ENCODE measurements at places on chromosomes 3 and 15.

- DNase-seq = peak; percentile 18
Observed at GRCh38 chr3:157429708-157430107, 6.9 kb upstream of the PTX3 start.

DNA sequence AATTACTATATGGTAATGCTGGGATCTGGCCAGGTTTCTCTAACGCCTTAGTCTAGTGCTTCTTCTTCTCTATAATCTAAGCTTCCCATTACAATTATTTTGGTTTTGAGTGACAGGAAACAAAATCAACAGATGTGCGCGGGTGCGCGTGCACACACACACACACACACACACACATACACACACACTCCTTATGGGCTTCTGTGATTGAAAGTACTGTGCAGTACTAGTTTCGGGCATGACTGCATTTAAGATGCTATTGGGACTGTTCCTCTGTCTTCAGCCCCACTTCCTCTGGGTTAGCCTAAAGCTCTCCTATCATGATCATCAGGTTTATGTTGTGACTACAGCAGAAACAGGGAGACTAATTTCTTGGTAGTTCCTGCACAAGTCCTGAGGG lies 32.2 kb downstream of the EPHB1 start:
- DNase-seq = no peak

DNA sequence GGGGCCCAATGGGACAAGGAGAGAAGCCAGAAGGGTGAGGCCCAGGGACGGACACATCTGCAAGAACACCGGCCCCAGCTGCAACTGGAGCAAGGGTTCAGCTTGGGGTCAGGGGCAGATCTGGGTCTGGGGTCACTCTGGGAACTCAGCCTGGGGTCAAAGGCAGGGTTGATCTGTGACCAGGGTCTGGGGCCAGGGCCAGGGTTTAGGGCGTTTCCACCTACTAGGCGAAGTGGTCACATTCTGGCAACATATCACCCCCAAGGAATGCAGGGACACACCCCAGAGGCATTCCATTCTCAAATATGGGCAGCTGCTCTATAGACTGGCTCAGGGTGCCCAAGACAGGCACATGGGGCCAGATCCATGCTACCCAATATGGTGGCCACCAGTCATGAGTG lies 9.0 kb downstream of the UROC1 start:
- no peak for DNase-seq

- DNase-seq = no peak
Observed at GRCh38 chr3:183339461-183340086, 86.5 kb downstream of the B3GNT5 start.

DNA sequence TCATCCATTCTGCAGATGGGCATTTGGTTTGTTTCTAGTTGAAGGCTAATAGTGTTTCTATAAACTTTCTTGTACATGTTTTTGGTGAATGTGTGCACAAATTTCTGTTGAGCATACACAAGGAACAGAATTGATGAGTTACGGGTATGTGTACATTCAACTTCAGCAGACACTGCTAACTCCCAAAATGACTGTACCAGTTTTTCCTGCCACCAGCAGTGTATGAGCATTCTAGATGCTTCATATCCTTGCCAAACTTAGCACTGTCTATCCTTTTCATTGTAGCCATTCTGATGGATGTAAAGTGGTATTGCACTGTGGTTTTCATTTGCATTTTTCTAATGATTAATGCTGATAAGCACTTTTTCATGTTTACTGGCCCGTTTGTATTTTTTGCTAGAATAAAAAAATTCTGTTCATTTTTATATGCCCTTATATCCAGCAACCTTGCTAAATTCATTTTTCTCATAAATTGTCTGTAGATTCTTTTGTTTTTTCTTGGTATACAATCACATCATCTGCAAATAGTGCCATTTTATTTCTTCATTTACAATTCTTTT lies 110.2 kb downstream of the ATP1B3 start:
- no peak for DNase-seq

GRCh38 chr15:81921163-81921562 lies 124.7 kb downstream of the MEX3B start:
- DNase-seq = no peak

DNA sequence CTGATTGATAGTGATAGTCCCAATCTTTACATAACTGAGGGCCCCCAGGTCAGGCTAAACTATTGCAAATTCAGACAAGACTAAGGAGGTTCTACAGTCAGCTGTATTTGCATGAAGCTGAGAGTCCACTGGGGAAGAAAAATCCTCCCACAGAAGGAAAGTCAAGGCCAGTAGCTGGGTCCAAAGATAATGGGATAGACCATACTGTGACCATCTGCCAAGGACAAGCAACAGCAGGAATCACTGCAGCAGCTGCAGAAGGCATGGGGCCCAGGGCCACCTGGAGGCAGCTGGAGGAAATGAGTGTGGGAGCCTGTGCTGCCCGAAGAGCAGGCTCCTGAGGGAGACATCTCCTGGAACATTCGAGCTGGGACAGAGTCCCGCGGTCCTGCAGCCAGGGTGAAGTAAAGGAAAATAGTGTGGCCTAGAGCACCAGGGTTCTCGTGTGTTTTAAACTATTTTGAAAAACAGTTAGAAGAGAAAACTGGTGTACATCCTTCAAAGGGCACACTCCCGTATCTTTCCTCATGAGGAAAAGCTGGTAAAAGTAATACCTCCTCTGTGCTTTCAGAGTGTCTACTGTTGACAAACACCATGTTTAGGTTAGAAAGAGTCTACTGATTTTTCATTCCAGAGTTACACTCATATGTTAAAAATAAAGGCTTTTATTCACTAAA lies 13.2 kb upstream of the TMEM212 start:
- DNase-seq = peak; percentile 62

DNA sequence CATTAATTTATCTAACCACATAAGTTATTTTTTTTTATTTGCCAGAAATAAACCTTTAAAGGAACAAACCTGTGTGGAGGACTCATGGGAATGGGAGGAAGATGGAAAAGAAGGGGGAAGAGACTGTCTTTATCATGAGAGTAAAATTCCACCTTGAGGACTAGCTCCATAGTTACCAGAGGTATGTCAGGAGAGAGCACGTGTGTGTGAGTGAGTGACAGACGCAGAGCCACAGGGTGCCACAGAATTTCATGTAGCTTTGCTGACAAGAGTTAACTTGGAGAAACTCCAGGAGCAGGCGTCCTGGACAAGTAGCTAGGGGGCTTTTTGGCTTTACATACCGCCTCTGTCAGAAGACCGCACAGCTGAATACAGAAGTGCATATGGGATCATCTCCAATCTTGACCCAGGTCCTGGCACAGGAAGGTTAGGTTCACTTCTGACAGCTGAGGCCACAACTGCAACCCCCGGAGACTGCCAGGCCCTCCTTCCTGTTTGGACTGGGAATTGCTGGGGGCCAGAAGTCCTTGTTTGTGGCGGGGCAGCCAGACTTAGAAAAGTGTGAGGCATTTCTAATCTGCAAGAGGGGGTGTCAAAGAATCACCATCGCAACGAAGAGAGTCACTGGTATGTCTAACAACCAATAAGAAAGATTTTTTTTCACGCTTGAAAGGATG lies 197.8 kb upstream of the TPM1 start:
- DNase-seq = no peak

GRCh38 chr15:82730022-82730530 lies 20.4 kb upstream of the AP3B2 start:
- no peak for DNase-seq

- DNase-seq = no peak
Observed at GRCh38 chr3:138025553-138025952, 15.6 kb downstream of the CLDN18 start.

GRCh38 chr3:130826516-130827182 lies 67.2 kb upstream of the ATP2C1 start:
- DNase-seq = no peak

- no peak for DNase-seq
Observed at GRCh38 chr3:69735893-69736292, 3.4 kb upstream of the MITF start.

DNA sequence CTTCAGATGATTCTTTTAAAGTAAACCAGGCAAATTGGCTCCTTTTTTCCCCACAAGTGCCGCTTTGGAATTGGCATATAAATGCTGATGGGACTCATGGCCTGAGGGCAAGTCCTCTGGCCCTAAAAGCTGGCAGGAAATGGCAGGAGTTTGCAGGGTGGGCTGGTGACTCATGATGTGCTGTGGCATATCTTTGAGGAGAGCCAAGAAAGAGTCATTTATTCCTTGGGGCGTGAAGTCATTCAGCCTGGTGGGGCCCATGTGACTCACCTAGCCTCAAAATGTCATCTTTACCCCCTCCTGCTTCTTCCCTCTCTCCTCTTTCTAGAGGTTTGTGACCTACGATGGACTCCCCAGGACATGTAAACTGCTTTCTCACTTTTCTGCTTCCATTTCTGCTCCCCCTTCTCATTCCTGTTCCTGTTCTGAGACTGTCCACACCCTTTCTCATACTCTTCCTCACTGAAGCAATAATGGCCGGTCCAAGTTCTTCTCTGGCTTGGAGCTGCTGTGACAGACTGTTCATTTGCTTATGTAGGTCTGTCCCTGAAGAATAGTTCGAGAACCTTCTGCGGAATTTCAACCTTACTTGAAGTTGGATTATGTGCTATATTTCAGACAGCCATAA lies 326.1 kb downstream of the SATB1 start:
- peak; percentile 81 for DNase-seq

DNA sequence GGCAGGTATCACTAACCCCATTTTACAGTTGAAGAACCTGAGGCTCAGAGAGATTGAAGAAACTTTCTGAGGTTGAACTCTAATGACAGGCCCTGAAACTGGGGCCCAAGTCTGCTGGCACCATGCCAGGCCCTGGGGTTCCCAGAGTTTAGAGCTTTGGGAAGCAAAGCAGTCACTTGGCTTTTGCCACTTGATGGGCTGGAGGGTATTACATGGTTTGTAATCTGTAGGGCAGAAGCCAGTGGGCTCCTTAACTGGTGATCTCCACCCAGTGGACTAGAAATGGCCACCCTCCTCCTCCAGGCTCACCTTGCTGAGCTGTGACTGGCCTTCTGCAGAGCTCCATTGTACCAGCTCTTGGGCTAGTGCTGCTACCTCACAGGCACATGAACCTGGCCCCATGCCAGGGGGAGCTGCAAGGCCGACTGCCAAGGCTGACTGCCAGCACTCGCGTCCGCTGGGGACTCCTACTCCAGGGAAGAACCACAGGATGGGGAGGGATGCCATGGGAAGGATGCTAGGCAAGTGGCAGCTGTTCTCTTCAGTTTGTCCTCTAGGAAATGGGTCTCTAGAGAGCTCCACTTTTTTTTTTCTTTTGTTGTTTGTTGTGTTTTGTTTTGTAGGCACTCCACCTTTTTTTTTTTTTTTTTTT lies 104.8 kb downstream of the ETFA start:
- DNase-seq = no peak

DNA sequence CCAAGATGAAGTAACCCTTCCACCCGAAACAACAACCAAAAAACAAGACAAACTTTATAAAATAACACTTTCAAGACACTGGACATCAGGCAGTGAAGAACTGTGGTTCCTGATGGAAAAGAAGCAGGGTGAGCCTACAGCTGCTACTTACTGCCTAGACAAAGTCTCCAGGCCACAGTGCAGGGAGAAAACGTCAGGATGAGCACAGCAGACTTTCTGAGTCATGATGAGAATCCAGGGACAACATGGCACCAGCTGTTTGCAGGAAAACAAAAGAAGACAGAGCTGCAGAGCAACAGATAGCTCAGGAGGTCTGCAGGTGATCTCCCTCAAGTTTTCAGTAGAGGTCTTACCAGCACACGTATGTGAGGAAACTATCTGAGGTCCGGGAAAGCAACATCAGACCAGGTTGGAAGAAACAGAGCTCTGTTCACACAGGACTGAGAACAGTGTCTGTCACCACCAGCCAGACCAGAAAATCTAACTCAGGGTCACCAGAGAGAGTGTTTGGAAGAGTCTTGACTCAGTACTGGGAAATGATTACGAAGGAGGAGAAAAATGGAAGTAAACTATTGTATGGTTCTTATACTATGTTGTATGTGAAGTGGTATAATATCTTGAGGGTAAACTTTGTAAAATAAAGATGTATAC lies 108.9 kb downstream of the ANO10 start:
- no peak for DNase-seq

- DNase-seq = peak; percentile 14
Observed at GRCh38 chr15:58362262-58362922, 69.4 kb upstream of the LIPC start.

- DNase-seq = no peak
Observed at GRCh38 chr15:81279621-81280485, 44.1 kb downstream of the STARD5 start.

- no peak for DNase-seq
Observed at GRCh38 chr15:67184208-67184925, 70.1 kb downstream of the AAGAB start.

DNA sequence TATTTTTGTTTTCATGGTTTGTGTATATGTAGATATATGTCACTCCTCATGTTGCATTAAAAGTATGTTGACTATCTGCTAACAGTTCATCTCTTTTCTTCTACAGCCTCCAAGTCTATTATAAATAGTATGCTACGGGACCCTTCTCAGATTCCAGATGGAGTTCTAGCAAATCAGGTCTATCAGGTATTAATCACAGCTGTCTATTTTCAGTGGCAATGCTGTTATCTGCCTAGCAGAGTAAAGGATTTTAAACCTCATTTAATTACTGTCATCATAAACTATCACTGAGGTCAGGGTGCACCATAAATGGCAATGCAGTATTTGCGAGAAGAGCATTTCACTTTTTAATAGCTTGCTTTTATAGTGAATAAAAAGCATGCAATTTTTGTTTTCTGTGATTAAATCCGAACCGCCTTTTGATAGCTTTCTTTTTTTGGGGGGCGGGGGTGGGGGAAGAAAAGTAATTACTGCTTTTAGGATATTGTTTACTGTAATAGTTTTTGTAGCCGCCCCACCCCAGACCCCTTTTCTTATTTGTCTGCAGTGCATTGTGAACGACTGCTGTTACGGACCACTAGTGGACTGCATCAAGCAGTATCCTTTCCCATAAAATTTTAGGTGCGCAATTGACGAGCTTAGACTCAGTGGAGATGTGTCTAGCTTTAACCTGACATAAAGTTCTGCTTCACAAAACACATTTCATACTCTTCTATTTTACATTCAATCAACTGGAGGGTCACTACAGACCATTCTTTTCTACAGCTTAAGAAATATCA lies 112.3 kb downstream of the CDIN1 start:
- no peak for DNase-seq

DNA sequence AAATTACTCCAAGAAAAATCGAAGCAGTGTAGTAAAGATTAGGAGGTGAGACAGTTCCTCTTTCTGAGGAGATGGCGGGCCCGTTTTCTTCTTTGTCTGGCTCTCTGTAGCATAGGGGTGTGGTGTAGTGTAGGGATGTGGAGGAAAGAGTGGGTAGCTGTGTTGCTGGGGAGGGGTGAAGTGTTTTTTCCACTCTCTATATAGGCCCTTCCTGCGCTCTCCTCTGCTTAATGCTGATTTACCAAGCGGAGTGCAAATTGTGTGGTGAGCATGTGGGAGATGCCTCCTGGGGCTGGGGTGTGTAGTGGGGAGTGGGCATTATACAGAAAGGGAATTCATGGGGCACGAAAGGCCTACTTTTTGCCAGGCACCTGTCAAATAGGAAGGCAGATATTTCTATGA lies 94.9 kb downstream of the ST6GAL1 start:
- no peak for DNase-seq

- no peak for DNase-seq
Observed at GRCh38 chr3:156661155-156661554, 13.2 kb upstream of the TIPARP start.

All from NB4 (cell line).